ENCODE measurements at places on chromosomes 6 and 20.
A peak's percentile ranks its signal among the peaks of the same experiment; 100 is the strongest.

- no peak for DNase-seq
Measured at GRCh38 chr6:137495703-137496336, 1.6 kb upstream of the OLIG3 start.

- no peak for DNase-seq
Measured at GRCh38 chr6:36804563-36804962, 34.7 kb downstream of the CPNE5 start.

GRCh38 chr6:146905181-146905704, 299.0 kb upstream of the STXBP5 start:
- peak; percentile 36 for DNase-seq

- DNase-seq, result no peak
Measured at GRCh38 chr6:35573495-35574110, 60.9 kb upstream of the TULP1 start.

DNA sequence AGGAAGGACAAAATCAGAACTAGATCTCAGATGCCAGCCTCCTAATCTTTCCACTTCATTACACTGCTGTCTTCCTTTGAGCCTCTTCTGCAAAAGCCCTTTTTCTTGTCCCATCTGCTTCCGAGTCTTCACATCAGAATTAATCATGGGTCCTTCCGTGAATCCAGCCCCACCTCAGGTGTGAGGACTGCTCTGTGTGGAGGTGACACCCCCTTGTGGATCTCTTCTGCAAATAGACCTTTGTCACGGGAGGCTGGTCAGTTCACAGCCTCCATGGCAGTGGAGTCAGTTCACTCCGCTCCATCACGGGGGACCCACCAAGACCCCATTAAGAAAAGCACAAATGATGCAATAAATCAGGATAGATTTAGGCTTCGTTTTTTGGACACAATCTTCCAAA, 171.1 kb downstream of the ADAT2 start:
- DNase-seq, result peak; percentile 51

DNA sequence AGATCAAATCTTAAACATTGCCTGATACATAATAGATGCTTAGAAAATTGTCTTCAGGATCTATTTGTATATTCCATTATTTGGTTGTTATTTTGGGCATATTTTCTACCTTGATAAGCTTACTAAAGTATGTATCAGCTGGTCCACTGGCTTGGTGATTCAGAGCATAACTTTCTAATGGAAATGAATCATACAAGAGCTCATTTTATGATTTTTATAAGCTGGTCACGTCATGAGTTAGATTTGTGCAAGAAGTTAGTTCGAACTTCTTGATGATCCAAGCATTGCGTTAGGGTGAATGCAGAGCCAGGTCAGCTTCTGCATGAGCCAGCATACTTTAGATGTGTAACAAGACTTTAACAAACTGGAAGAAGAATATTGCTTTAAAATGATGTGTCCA, 144.5 kb upstream of the FLRT3 start:
- DNase-seq, result peak; percentile 6

GRCh38 chr6:2939315-2940009, 31.9 kb downstream of the SERPINB6 start:
- DNase-seq, result no peak

DNA sequence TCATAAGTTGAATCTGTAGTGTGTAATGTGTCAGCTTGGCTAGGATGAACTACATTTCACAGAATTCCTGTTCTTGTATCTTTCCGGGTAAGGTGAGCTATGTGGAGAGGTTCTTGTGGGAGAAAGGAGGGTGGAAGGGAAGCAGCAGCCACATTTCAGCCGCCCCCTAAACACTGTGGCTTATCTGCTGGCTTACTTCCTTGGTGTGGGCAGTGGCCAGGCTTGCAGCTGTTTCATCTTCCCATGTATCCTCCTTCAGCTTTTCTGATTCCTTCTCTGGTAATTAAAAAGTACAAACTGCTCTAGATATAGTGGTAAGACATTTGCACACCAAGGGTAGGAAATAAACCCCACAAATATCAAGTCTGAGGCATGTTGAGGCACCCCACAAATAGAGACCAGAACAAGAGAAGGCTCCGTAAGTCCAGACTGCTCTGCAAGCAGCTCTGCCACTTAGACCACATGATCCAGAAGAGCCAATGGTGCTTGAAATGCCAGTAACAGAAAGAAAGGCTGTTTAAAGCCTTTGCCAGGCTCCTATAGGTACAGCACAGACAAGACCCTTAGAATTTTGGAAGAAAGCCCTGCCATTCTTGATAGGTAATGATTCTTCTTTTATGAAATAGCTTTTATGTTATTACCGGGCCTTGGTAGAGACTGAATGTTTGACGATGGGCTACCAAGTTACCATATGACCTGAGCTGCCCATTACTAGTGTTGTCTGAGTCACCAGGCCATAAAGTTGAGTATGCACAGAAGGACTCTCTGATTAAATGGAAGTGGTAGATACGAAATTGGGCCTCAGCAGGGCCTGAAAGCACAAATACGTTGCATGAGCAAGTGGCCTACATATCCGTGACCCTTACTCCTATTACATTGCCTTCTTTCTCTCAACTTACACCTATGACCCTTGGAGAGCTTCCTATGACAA, 215.0 kb upstream of the SGK1 start:
- DNase-seq, result no peak

DNA sequence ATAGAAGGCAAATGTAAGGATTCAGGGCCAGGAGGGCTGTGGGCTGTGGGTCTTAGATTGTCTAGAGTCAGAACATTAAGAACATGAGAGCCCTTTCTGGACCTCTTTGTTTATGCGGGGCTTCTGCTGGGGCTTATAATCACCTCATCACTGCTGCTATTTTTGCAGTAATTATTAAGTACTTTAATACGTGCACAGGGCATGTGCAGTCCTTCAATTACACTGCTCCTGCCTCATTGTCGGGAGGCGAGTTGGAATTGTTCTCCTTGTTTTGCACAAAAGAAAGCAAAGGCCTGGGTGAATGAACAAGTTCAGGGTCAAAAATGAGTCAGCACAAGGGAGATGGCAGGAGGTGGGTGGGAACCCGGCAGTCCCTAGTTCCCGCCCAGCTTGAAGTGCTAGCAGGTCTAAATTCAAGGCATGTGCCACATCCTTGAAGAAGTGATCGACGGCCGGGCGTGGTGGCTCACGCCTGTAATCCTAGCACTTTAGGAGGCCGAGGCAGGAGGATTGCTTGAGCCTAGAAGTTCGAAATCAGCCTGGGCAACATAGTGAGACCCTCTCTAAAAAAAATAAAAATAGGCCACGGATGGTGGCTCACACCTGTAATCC, 34.4 kb upstream of the PTPN1 start:
- peak; percentile 66 for DNase-seq

DNA sequence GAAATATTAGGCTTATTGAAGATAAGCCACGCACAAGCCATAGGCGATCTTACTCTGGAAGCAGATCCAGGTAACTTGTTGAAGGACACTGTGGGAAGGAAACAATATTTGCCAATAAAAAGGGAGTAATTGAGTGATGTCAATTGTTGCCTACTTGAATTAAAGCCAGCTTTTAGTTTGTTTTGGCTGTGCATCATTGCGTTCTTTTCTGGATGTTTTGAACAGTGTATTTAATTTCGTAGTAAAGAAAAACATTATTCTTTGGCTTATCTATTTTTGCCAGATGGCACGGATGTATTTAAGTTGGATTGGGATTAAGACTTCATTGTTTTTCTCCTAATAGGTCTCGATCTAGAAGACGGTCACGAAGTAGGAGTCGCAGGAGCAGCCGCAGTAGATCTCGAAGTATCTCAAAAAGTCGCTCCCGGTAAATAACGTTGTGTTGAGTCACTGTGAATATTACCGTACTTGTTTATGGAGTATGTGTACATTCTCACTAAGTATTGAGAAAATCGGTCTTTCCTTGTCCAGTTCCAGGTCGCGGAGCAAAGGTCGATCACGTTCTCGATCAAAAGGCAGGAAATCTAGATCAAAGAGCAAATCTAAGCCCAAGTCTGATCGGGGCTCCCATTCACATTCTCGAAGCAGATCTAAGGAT, 2.6 kb downstream of the SRSF6 start:
- no peak for DNase-seq

DNA sequence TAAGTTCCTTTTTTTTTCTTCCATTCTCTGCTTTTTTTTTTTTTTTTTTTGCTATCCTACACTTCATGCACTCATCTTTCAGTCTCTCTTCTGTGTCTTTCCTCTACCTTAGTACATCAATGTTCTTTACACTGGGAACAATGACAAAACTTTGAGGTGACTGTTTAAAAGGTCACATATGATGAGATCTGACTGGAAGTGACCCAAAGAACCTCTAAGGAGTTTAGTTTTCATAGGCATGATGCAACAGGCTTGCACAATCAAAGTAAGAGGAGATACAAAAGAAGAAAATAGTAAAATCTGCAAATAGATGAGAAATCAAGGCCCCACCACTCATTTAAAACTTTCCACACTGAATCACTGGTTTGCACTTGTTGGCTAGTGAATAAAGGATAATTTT, 840.8 kb downstream of the TBC1D32 start:
- no peak for DNase-seq

GRCh38 chr6:159013229-159013628, 13.2 kb upstream of the RSPH3 start:
- no peak for DNase-seq

DNA sequence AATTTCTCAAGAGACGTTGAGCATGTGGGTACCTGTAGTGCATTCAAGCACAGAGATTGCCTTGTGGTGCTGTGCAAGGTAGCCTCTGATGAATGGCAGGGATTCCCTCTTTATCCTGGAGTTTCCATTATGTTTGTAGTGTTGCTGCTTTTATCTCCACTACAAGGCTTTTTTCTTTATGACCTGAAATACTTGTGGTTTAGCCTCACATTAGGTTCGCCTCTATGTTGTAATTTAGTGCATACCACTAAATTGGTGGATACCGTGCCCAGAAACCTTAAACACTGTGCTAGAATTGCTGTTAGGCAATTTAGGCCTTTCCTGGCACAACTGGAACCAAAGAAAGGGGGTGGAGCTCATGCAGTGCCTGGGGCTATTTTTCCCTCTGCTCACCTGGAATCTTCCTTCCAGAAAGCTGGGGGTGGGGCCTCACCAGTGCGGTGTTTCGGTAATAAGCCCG, 76.8 kb downstream of the NCOA7 start:
- peak; percentile 23 for DNase-seq

GRCh38 chr6:66900133-66901083, 1193.4 kb upstream of the EYS start:
- DNase-seq, result no peak

DNA sequence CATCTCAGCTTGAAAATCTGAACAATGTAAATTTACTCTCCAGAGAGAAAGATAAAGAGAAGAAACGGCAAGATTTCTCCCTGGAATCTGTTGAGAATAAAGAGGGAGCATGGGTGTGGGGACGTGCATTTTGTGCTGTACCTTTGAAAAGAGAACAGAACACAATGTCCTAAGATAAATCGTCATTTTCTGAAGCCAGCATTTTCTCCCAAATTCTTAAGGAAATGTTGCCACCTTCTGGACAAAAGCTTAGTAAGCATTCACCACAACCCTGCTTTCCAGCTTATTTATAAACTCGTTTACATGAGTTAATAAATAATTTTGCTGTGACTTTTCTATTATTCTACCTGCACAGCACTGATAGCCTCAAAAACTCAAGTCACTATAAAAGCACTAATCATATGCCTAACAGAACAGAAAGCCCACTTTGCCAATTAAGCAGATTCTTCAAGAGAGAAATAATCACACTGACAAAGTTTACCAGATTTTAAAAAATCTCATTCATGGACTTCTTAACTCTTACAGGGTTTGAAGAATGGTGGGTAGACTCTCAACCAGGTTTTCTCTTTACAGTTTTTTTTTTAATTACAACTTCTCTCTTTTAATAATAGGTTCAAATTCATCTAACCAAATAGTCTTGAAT, 155.8 kb downstream of the MBOAT1 start:
- peak; percentile 27 for DNase-seq

DNA sequence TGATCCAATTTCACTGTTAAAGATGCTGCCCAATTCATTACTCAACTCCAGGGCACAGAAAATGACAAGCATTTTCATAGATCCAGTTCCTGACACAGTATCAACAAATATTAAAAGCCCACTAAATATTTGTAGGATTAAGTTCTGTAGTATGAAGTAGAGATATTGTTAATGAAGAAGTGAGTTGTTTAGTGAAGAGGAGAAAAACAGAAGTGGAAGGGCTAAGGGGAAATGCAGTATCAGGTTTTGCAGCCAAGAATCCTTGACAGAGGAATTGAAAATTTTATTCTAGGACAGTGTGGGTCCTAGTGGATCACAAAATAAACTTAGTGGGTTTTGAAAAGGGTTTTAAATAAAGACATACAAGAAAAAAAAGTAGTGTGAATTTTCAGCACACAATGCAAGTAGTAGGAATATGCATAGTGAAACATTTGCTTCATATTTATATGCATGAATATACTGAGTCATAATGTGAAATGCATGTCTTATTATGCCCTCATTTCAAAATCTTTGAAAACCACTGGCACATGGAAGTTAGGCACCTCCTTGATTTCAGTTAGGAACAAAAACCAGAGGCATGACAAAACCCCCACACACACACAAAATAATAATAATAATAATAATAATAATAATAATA, 338.6 kb downstream of the KHDRBS2 start:
- DNase-seq, result no peak

DNA sequence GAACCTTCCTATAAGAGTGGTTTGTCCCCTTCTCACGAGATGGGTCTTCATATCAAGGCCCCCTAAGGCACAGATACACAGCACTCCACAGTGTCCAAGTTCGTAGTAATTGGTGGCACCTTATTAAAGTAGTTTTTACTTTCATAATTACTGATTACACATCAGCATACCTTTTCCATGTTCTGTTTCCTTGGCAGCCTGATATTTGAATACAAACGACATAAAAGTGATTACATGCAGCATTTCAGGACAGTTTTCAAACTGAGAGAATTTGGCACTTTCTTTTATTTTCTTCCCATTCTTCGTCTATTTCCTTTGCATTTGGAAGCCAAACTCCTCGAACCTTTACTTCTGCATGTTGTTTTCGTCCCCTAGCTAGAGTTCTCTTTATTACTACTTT, 139.7 kb downstream of the MTHFD1L start:
- no peak for DNase-seq

- peak; percentile 16 for DNase-seq
Measured at GRCh38 chr20:18197382-18198070, 59.9 kb downstream of the KAT14 start.

GRCh38 chr6:69339163-69339550, 457.7 kb downstream of the LMBRD1 start:
- no peak for DNase-seq

GRCh38 chr20:19211661-19212468, 577 bp upstream of the SLC24A3 start:
- DNase-seq, result peak; percentile 42

DNA sequence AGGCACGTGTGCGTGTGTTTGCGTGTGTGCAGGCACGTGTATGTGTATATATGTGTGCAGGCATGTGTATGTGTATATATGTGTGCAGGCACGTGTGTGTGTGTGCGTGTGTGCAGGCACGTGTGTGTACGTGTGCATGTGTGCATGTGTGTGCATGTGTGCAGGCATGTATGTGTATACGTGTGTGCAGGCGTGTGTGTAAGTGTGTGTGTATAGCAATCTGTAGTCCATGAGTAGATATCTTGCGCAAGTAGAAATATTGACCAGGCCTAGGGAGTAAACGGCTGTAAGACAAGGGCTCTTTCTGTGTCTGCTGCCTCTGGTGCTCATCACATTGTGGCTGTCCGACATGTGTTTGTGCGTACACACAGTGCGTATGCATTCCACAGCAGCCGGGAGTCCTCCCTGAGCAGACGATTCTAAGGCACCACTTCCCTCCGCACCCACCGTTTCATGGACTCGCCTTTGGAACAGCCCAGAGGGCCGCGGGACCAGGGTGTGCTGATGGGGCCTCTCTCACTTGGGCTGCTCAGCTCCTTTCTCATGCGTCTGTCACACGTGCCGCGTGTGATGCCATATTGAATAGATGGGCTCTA, 167.6 kb downstream of the ERMARD start:
- DNase-seq, result no peak

GRCh38 chr6:119454714-119455113, 105.2 kb upstream of the MAN1A1 start:
- no peak for DNase-seq
